ENCODE measurements at places on chromosomes 2 and 18. TPM values are rescaled to one million over a fixed set of nuclear protein-coding genes. Genes with fewer than 3 reads are reported as not detected.

Gene CDC42EP3
- 10.1 TPM for total RNA-seq

Gene XIRP2
- not detected for total RNA-seq

Gene SKOR2
- total RNA-seq: not detected

Gene GPR45
- not detected for total RNA-seq

Gene COL3A1
- total RNA-seq: 0.13 TPM

Gene ABCG5
- total RNA-seq: not detected

Gene FAM237A
- total RNA-seq: not detected

Gene FAM161A
- total RNA-seq: 3.7 TPM

Gene HOXD12
- not detected for total RNA-seq

Gene DOK6
- not detected for total RNA-seq

Gene PNKD
- total RNA-seq: 18.6 TPM

Gene NDUFS1
- total RNA-seq: 76.6 TPM

Gene B3GNT7
- total RNA-seq: not detected

GRCh38 chr18:48616484-48617255 is 77.8 kb downstream of the CTIF start:
- DNase-seq: no peak
- H3K4me1 ChIP-seq: no peaks in the 10 kb centered on the region
- no peaks in the 10 kb centered on the region for H3K36me3 ChIP-seq
- no peak overlapping the region for H3K4me3 ChIP-seq
- no peaks in the 10 kb centered on the region for H3K27me3 ChIP-seq

DNA sequence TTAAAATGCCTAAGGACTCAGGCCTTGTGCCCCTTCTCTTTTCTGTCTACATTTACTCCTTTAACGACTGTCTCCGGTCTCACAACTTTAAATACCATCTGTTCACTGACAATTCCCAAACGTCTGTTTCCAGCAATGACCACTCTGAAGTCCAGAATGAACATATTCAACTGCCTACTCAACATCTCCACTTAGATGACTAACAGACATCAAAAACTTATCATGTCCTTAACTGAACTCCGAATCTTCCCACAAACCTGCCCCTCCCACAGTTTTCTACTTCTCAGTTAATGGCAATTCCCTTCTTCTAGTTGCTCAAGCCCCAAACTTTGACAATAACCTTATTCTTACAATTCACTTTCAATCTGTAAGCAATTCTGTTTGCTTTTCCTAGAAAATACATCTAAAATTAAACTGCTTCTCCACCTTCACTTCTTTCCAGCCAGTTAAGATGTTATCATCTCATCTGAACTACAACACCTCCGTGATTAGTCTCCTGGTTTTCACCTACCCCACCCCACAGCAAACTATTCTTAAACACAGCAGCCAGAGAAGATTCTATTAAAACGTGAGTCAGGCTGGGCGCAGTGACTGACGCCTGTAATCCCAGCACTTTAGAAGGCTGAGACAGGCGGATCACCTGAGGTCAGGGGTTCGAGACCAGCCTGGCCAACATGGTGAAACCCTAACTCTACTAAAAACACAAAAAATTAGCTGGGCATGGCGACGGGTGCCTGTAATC is 2.8 kb downstream of the C1D start:
- no peak overlapping the region for H3K27ac ChIP-seq
- DNase-seq: no peak
- no peaks in the 10 kb centered on the region for H3K27me3 ChIP-seq
- peaks cover 44% of the 10 kb centered on the region for H3K4me1 ChIP-seq
- peaks cover 9% of the 10 kb centered on the region for H3K36me3 ChIP-seq
- H3K4me3 ChIP-seq: no peak overlapping the region

DNA sequence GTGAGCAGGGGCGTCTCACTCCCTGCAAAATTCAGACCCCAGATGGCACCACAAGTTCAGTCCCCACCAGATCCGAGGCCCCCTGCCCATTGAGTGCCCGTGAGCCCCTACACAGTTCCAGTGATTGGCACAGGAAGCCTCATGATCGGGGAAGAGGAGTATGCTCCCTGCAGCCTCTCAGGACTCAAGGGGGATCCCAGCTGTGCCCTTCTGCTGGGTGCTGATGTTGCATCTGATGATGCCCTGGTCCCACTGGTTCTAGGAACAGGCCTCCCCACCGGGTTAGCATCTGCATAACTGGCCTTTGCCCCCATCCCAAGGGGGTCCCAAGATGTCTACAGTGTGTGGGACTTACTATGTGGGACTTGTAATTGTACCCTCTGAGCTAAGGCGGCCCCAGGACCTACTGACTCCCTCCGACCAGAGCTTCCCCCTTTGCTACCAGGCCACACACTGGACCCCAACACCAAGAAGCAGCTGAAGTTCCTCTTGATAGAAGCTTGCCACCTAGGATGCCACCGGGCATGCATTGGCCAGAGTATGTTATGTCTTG is 8.6 kb downstream of the ALPG start:
- no peak overlapping the region for H3K4me3 ChIP-seq
- H3K27ac ChIP-seq: no peak overlapping the region
- DNase-seq: no peak

GRCh38 chr2:85785027-85785822 is 31.4 kb downstream of the ATOH8 start:
- H3K4me3 ChIP-seq: no peak overlapping the region
- H3K27ac ChIP-seq: no peak overlapping the region
- H3K36me3 ChIP-seq: no peaks in the 10 kb centered on the region
- no peak for DNase-seq
- H3K27me3 ChIP-seq: peaks cover 12% of the 10 kb centered on the region

GRCh38 chr2:33650171-33650570 is 51.1 kb upstream of the FAM98A start:
- no peaks in the 10 kb centered on the region for H3K4me1 ChIP-seq
- no peaks in the 10 kb centered on the region for H3K36me3 ChIP-seq
- DNase-seq: no peak
- H3K27me3 ChIP-seq: peaks cover 2% of the 10 kb centered on the region

- H3K27me3 ChIP-seq: no peaks in the 10 kb centered on the region
- DNase-seq: no peak
Observed at GRCh38 chr2:144015655-144016245, 504.2 kb downstream of the ZEB2 start.

- no peak for DNase-seq
- no peaks in the 10 kb centered on the region for H3K27me3 ChIP-seq
- no peak overlapping the region for H3K27ac ChIP-seq
- no peaks in the 10 kb centered on the region for H3K36me3 ChIP-seq
- H3K4me1 ChIP-seq: no peaks in the 10 kb centered on the region
Observed at GRCh38 chr2:219871351-219871750, 243.9 kb downstream of the SLC4A3 start.

DNA sequence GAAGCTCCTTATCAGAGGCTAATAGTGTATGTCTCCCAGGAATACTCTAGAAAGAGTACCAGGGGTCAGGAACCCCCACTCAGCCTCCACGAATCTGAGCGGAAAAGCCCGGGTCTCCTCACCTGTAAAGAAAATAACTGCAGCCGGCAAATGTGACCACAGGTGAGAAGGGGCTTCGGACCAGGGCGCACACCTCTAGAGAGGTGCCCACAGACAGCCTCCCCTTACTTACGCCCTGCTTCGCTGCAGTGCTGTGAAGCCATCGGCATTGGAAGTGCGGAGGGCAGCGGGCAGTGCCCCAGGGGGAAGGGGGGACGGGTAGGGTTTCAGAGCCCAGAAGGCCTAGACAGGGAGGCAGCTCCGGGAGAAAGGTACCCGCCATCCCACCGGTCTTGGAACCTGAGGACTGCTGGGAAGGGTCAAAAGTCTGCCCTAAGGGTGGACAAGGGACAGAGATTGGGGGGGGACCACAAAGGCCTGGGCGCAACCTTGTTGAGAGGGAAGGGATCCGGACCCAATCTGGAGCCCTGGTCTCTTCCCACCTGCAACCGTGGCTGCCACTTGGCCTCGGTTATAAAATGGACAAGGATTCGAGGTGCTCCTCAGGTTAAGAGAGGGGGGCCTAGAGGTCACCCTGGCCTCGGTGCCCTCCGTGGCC is 642 bp upstream of the STEAP3 start:
- H3K27me3 ChIP-seq: peaks cover 46% of the 10 kb centered on the region
- H3K36me3 ChIP-seq: no peaks in the 10 kb centered on the region
- H3K4me3 ChIP-seq: no peak overlapping the region
- no peak overlapping the region for H3K27ac ChIP-seq

- H3K36me3 ChIP-seq: no peaks in the 10 kb centered on the region
- H3K27ac ChIP-seq: no peak overlapping the region
- no peak for DNase-seq
- peaks cover 9% of the 10 kb centered on the region for H3K4me1 ChIP-seq
Observed at GRCh38 chr2:37923308-37924055, 1.6 kb upstream of the RMDN2 start.

- H3K36me3 ChIP-seq: no peaks in the 10 kb centered on the region
- DNase-seq: no peak
- no peaks in the 10 kb centered on the region for H3K4me1 ChIP-seq
- H3K27me3 ChIP-seq: peaks cover 5% of the 10 kb centered on the region
- H3K4me3 ChIP-seq: no peak overlapping the region
- H3K27ac ChIP-seq: no peak overlapping the region
Observed at GRCh38 chr2:222959358-222959757, 92.6 kb upstream of the KCNE4 start.

DNA sequence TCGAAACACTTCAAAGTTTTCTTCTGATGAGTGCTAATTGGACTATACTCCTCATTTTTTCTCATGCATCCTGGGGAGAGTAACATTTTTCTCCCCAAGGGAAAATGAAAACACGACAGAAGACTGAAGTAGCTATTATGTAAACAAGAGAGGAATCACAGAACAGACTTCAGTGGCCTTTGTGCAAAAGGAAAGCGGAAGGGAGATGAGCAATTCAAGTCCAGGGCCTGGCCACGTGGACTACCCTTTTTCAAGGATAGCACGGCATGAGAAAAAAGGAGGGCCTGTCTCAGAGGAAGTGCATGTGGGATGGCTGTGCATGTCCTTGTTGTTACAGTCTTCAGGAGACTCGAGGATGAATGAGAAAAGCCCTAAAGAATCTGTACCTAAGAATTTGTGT is 43.8 kb upstream of the KCNE4 start:
- H3K36me3 ChIP-seq: no peaks in the 10 kb centered on the region
- H3K27ac ChIP-seq: no peak overlapping the region
- no peak for DNase-seq

DNA sequence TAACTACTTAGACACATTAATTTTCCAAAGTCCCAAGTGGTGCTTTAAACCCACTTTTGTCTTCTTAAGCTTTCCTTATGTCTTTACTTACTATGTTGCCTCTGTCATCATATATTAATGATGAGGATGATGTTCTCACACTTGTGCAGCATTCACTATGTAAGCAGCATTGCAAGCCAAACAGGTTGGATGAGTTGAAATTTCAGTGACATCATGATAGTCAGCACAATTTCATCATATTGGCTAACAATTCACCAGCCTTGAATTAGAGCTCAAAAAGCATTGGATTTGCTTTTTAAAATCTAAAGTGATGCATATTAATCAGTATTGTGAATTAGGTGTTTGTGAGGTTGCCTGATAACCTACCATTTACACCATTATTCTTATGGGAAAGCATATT is 7.7 kb downstream of the APLF start:
- peaks cover 1% of the 10 kb centered on the region for H3K27me3 ChIP-seq
- H3K4me1 ChIP-seq: peaks cover 13% of the 10 kb centered on the region
- H3K27ac ChIP-seq: no peak overlapping the region
- DNase-seq: no peak
- H3K4me3 ChIP-seq: no peak overlapping the region

DNA sequence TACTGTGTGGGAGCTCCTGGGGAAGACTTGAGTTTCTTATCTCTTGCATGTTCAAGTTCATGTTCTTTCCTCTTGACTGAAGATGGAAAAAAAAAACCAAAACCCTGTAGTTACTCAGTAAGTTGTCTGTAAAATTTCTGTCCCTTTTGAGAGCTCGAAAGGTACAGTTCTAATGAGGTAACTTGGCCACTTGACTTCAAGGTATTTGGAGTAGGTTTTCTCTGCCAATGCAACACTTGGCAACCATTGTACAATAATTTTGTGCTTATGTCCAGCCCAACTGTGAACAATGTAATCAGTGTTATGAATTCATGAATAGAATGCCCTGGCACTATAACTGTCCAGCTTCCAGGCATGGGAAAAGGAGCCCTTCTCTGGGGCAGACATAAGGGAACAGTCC is 111.0 kb downstream of the LIPG start:
- peaks cover 23% of the 10 kb centered on the region for H3K27me3 ChIP-seq
- H3K27ac ChIP-seq: no peak overlapping the region
- no peaks in the 10 kb centered on the region for H3K36me3 ChIP-seq
- no peak for DNase-seq
- no peak overlapping the region for H3K4me3 ChIP-seq

DNA sequence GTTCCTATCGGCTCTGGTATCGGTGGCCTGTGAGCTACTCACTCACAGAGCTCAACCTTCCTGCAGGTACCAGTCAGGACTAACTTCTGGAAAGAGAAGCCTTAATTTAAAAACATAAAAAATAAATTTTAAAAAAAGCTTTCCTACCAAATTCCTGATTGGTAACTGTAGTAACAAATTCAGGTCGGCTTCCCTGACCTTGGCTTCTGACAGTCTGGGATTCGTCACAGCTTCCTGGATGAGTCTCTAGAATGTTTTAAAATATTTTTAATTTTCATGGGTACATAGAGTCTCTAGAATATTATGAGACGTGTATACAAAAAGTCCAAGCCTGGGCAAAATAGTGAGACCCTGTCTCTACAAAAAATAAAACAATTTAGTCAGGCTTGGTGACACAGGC is 45.0 kb upstream of the MTCL1 start:
- no peaks in the 10 kb centered on the region for H3K36me3 ChIP-seq
- no peak overlapping the region for H3K4me3 ChIP-seq
- DNase-seq: no peak
- peaks cover 10% of the 10 kb centered on the region for H3K27me3 ChIP-seq
- H3K4me1 ChIP-seq: no peaks in the 10 kb centered on the region
- no peak overlapping the region for H3K27ac ChIP-seq

GRCh38 chr18:12315490-12315889 is 7.4 kb downstream of the TUBB6 start:
- no peak overlapping the region for H3K4me3 ChIP-seq
- H3K36me3 ChIP-seq: peaks cover 21% of the 10 kb centered on the region
- no peaks in the 10 kb centered on the region for H3K27me3 ChIP-seq
- no peak for DNase-seq
- H3K27ac ChIP-seq: no peak overlapping the region

- H3K27ac ChIP-seq: no peak overlapping the region
- DNase-seq: no peak
- H3K4me1 ChIP-seq: peaks cover 13% of the 10 kb centered on the region
- no peak overlapping the region for H3K4me3 ChIP-seq
- peaks cover 26% of the 10 kb centered on the region for H3K27me3 ChIP-seq
Observed at GRCh38 chr2:197800091-197800490, 4.3 kb upstream of the PLCL1 start.

DNA sequence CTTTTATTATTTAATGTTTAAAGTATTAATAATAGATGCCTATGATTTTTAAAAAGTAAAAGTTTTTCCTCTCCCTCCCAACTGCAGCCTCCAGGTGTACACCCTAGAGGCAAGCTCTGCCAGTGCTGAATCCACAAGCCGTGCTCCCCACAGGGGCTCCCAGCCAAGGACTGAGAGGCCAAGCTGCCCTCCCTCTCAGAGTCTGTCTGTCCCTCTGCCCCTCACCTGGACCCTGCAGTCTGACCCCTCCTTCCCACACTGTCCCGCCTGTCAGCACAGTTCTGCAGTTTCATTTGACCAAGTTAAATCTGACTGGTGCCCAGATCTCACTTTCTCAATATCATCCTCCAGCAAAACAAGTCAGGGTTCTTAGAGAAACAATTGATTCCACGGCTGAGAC is 14.8 kb upstream of the PROC start:
- peaks cover 25% of the 10 kb centered on the region for H3K4me1 ChIP-seq
- peaks cover 20% of the 10 kb centered on the region for H3K27me3 ChIP-seq
- no peak for DNase-seq
- no peak overlapping the region for H3K4me3 ChIP-seq
- H3K27ac ChIP-seq: no peak overlapping the region

Data from activated T-helper 1 cell treated with anti-CD3 and anti-CD28 coated beads, Interleukin-12 subunit alpha, Interleukin-12 subunit beta, Interleukin-2, Interleukin-4 antibody, amounts not matched to agents 30 ng/mL and 10 ng/mL and 1 ng/mL, durations not matched to agents 14 hours and 24 hours and 36 hours (primary cell).